ENCODE measurements at places on chromosomes 13 and 19. TPM values are rescaled to one million over a fixed set of nuclear protein-coding genes. Genes with fewer than 3 reads are reported as not detected.
A peak's percentile ranks its signal among the peaks of the same experiment; 100 is the strongest.

GRCh38 chr19:610801-611480 is 21.3 kb downstream of the HCN2 start:
- peak overlapping the region; percentile 12 for H3K4me3 ChIP-seq
- H3K36me3 ChIP-seq, result no peaks in the 10 kb centered on the region
- H3K27ac ChIP-seq, result no peak overlapping the region
- H3K4me1 ChIP-seq, result no peaks in the 10 kb centered on the region

KLK14 gene
- total RNA-seq, result not detected

DNA sequence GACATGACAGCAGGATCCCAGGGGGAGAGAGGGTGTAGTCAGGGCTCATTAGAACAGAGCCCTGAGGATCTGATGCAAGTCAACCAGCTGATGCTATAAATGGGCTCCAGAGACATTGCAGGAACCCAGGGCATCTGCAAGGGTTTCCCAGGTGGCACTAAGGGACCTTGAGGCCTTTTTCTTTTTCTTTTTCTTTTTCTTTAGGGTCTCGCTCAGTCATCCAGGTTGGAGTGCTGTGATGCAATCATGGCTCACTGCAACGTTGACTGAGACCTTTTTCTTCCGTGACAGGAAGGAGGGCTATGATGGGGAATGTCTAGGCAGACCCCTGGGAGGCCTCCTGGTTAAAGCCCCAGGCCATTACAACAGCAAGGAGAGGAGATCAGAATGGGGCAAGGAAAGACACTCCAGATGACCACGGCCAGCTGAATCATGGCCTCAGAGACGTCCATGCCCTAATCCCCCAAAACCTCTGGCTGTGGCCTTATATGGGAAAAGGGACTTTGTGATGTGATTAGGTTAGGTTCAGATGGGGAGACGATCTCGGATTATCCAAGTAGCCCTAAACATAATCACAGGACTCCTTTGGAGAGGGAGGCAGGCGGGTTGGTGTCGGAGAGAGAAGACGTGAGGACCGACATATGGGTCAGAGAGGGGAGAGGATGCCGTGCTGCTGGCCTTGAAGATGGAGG is 4.5 kb upstream of the FCGRT start:
- no peak overlapping the region for H3K4me3 ChIP-seq
- H3K36me3 ChIP-seq, result no peaks in the 10 kb centered on the region
- H3K4me1 ChIP-seq, result peaks cover 8% of the 10 kb centered on the region
- H3K27ac ChIP-seq, result no peak overlapping the region
- DNase-seq, result no peak

- DNase-seq, result no peak
- H3K36me3 ChIP-seq, result peaks cover 19% of the 10 kb centered on the region
- H3K27me3 ChIP-seq, result no peaks in the 10 kb centered on the region
- no peaks in the 10 kb centered on the region for H3K4me1 ChIP-seq
- H3K4me3 ChIP-seq, result no peak overlapping the region
- H3K27ac ChIP-seq, result no peak overlapping the region
Measured at GRCh38 chr13:73001971-73002370, 56.8 kb upstream of the KLF5 start.

DNA sequence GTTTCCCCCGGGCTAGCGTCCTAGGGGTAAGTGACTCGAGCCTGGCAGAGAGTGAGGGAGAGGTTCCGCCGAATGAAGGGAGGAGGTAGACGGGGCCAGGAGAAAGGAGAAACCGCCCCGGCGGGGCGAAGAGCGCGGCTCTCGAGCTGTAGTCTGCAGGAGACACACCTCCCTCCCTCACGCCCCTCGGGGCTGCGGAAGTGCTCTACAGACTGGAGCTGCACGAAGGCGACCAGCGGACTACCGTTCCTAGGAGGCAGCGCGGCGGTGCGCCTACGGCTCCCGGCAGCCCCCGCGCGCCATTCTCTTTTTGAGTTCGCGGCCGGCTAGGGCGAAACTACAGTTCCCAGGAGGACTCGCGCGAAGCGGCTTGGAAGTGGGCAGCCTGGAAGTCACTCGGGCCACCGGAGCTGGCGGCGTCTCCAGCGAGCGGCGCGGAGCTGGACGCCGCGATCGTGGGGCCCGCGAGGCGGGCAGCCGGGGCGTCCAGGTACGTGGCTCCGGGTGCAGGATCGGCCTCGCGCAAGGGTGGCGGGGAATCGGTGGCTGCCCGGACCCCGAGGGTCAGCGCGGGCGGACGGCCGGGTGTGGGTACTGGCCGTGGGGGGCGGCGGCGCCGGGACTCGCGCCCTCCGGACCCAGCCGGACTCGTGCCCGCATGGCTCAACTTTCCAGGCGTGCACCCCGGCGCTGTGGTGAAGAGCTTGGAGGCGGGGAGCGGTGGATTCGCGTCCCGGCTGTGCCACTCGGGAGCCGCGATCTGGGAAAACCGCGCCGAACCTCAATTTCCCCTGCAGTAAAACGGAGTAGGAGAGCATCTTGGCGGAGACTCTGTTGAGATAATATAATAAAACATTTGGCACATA is at the start of gene SIPA1L3:
SIPA1L3 (plus strand) TSS at position 340 of the 866 bp plus-strand sequence. CDS start 174,358 bp downstream, outside the sequence.
- peak within 1 kb of the TSS; percentile 99 for H3K4me3 ChIP-seq
- no peaks in the 10 kb centered on the region for H3K36me3 ChIP-seq
- H3K4me1 ChIP-seq, result peaks cover 4% of the 10 kb centered on the region
- H3K27ac ChIP-seq, result no peak within 1 kb of the TSS
- no peaks in the 10 kb centered on the region for H3K27me3 ChIP-seq

- H3K4me3 ChIP-seq, result peak overlapping the region; percentile 34
- H3K27me3 ChIP-seq, result no peaks in the 10 kb centered on the region
- H3K27ac ChIP-seq, result peak overlapping the region; percentile 85
- H3K36me3 ChIP-seq, result peaks cover 37% of the 10 kb centered on the region
- peaks cover 51% of the 10 kb centered on the region for H3K4me1 ChIP-seq
- DNase-seq, result no peak
Measured at GRCh38 chr19:41327576-41328156, 17.7 kb downstream of the CCDC97 start.

GRCh38 chr13:94270556-94270955 is 208.9 kb downstream of the DCT start:
- no peaks in the 10 kb centered on the region for H3K4me1 ChIP-seq
- no peak for DNase-seq
- H3K36me3 ChIP-seq, result no peaks in the 10 kb centered on the region
- H3K27ac ChIP-seq, result no peak overlapping the region
- no peaks in the 10 kb centered on the region for H3K27me3 ChIP-seq
- H3K4me3 ChIP-seq, result no peak overlapping the region

SYDE1 gene
- total RNA-seq, result 104 TPM

DNA sequence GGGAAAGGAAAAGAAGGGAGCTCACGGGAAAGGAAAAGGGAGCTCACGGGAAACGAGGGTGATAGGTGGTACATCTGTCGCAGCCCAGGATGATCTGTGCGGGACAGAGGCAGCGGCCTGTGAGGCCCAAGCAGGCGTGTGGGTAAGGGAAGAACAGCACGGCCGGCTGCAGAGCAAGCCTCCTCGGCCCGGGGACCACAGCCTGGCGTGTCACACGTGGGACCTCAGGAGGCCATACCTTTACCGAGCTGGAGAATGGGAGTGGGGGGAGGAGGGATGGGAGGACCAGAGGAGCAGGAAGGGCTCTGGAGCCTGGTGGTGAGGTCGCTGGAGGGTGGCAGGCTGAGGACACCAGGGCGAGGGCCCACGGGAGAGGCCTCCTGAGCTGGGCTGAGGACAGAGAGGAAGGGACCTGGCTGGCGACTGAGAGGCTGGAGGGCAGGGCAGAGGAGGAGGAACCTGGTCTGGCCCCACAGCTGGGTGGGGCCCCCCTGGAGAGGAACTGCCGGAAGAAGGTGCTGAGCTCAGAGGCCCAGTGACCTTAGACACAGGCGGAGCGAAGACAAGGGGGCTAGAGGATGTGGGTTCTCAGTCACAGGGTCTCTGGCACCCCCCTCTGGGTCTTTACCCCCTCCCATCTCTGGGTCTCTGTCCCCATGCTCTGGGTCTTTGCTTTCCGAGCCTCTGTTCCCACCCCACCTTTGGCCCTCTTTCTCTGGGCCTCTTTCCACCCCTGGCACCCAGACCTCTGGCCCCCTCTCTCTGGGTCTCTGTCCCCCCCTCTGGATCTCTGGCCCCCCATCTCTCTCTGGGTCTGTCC is 2.9 kb upstream of the FTL start:
- DNase-seq, result no peak
- no peaks in the 10 kb centered on the region for H3K27me3 ChIP-seq
- H3K4me1 ChIP-seq, result peaks cover 7% of the 10 kb centered on the region
- no peak overlapping the region for H3K4me3 ChIP-seq
- peaks cover 22% of the 10 kb centered on the region for H3K36me3 ChIP-seq

DNA sequence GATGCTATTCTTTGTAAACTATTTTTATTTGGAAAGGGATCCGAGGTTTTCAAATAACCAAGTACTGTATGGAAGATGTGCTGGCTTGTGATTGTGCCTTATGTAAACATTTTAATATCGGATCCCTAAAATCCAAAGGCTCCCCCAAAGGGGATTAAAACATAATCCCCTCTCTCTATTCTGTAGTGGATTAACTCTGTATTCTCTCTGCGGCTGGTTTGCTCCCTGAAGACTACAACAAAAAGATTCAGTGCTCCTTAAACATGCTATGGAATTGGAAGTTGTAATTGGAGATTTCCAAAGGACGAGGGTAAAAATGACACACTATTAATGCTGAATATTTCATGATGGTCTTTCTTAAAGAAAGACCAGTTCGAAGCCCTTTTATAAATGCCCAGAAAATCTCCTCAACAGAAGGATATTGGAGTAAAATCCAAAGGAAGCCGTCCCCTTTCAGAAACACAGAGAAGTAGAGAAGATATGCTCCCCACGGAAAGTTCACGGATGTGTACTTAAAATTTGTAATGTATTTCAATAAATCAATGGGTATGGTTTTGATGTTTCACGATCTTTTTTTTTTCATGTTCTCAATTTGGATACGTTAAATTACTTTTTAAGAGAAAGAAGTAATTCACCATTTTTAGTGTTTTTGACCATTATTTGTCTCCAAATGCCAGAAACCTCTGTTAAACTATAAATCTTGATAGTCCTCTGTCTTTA is 6.5 kb downstream of the MAB21L1 start:
- no peak overlapping the region for H3K27ac ChIP-seq
- DNase-seq, result no peak
- no peaks in the 10 kb centered on the region for H3K36me3 ChIP-seq

DAND5 gene
- not detected for total RNA-seq

LMO7 gene
- 176 TPM for total RNA-seq

DNA sequence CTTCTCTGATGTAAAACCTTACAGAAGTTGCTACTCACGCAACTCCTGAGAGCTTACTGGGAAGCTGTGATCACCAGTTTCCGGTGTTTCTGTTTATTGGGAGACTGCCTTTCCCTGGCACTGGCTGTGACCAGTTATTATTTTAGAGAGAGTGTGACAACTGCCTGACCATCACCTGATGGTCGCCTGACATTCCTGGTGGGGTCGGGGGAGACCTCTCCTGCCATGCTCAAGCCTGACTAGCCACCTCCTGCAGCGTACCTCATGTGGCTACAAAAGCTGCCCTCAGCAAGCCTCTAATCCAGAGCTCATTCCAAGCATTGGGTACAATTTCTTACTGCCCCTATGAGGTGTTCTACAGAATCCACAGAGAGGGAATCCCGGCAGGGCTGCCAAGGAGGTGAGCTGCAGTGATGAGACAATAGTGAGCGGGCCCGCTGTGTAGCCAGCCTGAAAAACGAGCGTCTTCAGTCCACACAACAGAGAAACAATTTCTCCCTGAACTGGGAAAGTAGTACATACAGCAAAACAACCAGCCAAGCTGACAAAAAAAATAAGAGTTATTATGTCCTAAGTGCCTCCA is 28.7 kb downstream of the GJA3 start:
- H3K27me3 ChIP-seq, result peaks cover 5% of the 10 kb centered on the region
- H3K4me3 ChIP-seq, result no peak overlapping the region
- DNase-seq, result no peak
- H3K27ac ChIP-seq, result no peak overlapping the region
- H3K4me1 ChIP-seq, result peaks cover 10% of the 10 kb centered on the region

GRCh38 chr13:98171900-98172589 is 5.0 kb downstream of the RNF113B start:
- H3K4me1 ChIP-seq, result peaks cover 15% of the 10 kb centered on the region
- H3K4me3 ChIP-seq, result peak overlapping the region; percentile 16
- no peaks in the 10 kb centered on the region for H3K36me3 ChIP-seq
- no peaks in the 10 kb centered on the region for H3K27me3 ChIP-seq
- no peak overlapping the region for H3K27ac ChIP-seq
- no peak for DNase-seq

DNA sequence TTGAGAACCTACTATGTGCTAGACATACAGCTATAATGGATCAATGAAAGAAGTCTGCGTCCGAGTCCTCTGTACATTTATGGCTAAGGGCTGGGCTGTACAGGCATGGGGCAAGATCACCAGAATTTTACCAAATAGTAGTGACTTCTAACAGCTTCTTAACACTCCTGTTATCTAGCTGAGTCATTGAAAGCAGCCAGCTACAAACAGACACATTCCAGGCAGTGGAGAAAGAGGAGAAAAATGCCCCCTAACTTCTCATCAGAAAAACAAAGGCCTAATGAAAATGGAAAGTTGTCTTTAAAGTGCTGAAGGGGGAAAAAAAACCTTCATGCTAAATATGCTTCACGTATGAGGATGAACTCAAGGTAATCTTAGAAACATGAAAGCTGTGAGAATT is 14.3 kb upstream of the ZNF667 start:
- no peak overlapping the region for H3K27ac ChIP-seq
- H3K4me3 ChIP-seq, result no peak overlapping the region
- peaks cover 20% of the 10 kb centered on the region for H3K36me3 ChIP-seq
- H3K27me3 ChIP-seq, result no peaks in the 10 kb centered on the region

- no peak overlapping the region for H3K4me3 ChIP-seq
- no peak overlapping the region for H3K27ac ChIP-seq
- DNase-seq, result no peak
Measured at GRCh38 chr13:44092078-44092970, 212.6 kb downstream of the LACC1 start.

GSX1 gene
- total RNA-seq, result not detected

MAU2 gene
- total RNA-seq, result 41.2 TPM

TLE6 gene
- not detected for total RNA-seq

GRCh38 chr13:99415851-99416331 is 85.4 kb upstream of the TM9SF2 start:
- H3K4me1 ChIP-seq, result no peaks in the 10 kb centered on the region
- peak; percentile 57 for DNase-seq
- no peaks in the 10 kb centered on the region for H3K36me3 ChIP-seq
- no peak overlapping the region for H3K27ac ChIP-seq
- H3K4me3 ChIP-seq, result no peak overlapping the region

DNA sequence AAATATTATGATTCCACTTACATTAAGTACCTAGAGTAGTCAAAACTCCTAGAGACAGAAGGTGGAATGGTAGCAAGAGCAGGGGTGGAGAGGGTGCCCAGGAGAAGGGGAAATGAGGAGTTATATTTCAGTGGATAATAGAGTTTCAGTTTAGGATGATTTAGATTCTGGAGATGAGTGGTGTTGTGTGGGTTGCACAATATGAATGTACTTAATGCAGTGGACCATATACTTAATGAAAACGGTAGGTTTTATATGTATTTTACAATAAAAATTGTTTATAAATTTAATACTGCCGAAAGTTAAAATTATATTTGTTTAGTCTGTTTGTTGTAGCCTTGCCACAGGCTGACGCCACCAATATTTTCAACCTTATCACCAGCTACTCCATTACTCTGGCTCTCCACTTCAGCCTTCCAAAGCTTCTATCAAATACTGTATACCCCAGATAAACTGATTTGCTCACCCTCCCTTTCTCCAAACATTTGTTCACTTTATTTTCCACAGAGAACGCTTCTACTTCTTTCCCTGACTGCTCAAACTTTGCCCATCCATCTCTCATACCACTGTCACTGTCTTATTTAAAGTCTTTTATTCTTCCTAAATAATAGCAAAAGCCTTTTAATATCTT is 1.4 kb upstream of the RBM26 start:
- no peaks in the 10 kb centered on the region for H3K36me3 ChIP-seq
- H3K4me1 ChIP-seq, result peaks cover 25% of the 10 kb centered on the region
- H3K27me3 ChIP-seq, result no peaks in the 10 kb centered on the region

GRCh38 chr19:38547421-38547820 is 70.3 kb downstream of the MAP4K1 start:
- H3K27me3 ChIP-seq, result no peaks in the 10 kb centered on the region
- no peaks in the 10 kb centered on the region for H3K36me3 ChIP-seq
- no peak for DNase-seq
- H3K4me1 ChIP-seq, result peaks cover 7% of the 10 kb centered on the region
